ENCODE measurements at places on chromosomes 5 and 9.

GRCh38 chr5:136155761-136156160, 23.1 kb downstream of the SMAD5 start:
- DNase-seq, result no peak

DNA sequence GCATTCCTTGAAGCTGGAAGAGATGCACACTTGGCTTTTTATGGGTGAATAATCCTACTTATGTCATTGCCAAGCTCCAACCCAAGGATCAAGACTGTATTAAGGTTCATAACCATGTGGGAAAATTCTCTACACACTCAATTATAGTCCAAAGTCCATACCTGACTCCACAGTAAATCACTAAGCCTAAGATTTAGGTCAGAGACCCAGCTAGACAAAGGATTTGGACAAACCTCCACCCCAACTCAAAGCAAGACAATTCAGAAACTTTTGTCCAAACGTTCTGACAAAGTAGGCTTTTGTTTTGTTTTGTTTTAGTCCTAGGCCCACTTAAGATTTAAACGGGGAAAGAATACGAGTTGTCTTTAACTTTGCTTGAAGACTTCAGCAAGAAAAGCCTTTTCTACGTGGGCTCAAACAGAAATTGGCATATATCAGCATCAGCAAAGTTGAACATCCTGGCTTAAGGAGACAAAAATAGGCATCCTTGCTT, 1.7 kb downstream of the MEGF9 start:
- no peak for DNase-seq

DNA sequence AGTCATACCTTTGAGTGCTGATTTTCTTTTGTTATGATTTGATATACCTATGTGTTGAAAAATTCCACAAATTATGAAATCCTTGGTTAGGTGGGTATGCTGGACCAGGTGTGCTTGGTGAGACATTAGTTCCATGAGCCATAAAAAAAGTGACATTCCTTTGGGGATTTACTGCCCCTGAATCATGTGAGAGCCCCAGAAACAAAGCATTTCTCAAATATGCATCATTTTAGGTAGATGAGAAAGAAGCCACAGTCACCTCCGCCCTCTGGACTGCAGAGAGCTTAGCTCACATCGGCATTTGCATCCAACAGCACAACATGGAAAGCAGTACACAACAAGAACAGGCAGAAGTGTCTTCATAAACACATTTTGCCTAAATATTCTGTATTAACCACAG, 55.3 kb downstream of the DAP start:
- DNase-seq, result no peak

DNA sequence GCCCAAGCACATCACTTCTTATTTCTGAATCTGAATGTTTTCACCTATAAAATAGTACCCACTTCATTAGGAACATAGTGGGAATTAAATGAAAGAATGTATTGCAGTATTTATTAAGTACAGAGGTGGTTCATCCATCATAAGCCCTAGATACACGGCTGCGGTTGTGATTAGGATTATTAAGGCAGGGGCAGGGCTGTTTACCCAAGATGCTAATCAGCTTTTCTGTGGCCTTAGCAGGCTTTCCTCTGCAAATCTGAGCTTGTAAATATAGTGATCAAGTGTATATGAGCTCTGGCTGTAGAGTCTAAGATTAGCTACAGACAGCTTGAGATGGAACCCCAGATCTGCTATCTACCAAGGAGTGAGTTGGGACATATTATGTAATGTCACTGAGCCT, 124.1 kb upstream of the ADRA1B start:
- no peak for DNase-seq

DNA sequence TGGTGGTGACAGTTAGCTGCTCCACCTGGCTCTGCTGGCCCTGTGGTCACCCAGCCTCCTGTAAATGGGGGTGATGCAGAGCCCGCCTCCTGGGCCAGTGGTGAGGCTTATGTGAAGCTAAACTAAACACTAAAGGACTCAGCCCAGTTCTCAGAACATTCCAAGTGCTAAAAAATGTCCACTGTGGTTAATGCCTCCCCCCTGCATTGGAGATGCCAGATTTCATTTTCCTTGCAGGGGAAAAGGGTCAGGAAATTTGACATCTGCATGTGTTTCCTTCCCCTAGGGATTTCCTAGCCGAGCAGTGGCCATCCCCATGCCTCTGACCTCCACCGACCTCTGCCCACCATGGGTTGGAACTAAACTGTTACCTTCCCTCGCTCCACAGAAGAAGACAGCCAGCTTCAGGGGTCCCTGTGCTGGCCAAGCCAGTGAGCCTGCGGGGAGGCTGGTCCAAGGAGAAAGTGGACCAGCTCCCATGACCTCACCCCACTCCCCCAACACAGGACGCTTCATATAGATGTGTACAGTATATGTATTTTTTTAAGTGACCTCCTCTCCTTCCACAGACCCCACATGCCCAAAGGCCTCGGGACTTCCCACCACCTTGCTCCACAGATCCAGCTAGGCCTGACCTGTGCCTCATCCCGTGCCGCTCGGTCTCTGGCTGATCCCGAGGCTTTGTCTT, 13.0 kb downstream of the CD74 start:
- no peak for DNase-seq

DNA sequence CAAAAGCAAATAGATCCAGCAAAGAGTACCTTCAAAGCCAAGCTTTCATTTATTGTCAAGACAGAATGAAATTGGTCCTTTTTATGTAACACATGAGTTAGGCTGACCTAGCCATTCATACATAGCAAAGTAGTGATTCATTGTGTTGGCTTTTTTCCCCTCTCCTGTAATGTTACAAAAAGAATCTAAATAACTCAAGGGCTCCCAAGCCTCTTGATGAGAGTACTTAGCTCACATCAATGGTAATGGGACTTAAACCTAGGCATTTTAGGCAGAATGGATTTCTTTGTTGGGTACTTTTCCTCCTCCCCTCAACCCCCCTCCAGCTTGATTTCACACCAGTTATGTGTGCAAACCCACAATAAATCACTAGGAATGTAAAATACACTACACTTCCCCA, 123.7 kb downstream of the EBF1 start:
- no peak for DNase-seq

GRCh38 chr5:143499480-143500114, 96.1 kb upstream of the NR3C1 start:
- DNase-seq, result no peak

GRCh38 chr9:93173365-93174051, 10.4 kb upstream of the WNK2 start:
- no peak for DNase-seq

DNA sequence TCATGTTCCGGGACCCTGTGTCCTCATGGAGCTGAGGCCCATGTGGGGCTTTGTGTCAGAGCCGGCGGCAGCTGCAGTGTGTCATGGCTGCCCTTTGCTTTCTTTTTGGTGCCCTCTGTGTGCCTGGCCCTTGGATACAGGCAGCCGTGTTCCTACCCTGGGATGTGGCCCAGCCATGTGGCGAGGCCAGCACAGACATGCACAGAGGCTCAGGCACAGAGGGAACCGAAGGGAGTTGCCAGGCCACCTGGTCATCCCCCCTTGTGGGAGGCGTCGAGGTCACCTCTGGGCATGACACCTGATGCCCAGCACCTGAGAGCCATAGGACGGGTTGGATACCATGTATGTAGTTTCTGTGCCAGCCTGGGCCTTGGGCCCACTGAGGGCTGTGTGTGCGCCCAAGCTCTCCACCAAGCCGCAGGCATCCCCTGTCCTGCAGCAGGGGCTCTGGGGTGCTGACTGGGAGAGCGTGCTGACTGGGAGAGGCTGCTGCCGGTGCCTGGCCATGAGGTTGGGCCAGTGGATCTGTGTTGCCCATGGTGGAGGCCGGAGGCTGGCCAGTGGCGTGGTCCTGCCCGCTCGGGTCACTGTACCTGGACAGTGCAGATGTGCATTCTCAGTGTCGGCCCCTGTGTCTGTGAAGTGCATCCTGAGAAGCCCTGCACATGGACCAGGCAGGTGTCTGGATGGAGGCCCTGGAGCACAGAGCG, 4.8 kb downstream of the NKD2 start:
- DNase-seq, result no peak

DNA sequence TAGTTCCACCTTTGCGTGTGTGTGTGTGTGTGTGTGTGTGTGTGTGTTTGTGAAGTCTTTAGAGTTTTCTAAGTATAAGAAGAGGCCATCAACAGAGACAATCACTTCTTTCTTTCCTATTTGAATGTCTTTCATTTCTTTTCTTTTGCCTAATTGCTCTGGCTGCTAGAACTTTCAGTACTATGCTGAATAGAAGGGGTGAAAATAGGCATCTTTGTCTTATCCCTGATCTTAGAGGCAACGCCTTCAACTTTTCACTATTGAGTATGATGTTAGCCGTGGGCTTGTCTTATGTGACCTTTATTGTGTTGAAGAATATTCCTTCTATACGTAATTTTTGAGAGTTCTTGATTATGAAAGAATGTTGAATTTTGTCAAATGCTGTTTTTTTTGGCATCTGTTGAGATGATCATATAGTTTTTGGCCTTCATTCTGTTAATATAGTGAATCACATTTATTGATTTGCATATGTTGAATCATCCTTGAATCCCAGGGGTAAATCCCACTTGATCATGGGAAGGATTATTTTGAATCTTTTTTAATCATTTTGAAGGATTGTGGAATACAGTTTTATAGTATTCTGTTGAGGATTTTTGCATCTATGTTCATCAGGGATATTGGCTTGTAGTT, 134.8 kb upstream of the CD180 start:
- no peak for DNase-seq

DNA sequence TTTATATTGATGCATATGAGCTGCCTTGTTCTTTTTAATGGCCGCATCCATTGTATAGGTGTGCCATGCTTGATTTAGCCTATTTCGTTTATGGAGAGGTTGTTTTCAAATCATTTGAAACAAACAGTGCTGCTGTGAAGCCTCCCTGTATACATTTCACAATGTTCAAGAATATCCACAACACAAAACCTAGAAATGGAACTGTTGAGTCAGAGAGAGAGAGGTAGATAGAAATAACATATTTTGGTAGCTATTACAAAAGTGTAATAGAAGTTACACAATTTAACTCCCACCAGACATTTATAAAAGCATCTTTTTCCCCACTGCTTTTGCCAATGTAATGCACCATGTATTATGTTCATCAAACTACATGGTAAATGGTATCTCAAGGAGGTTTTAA, 82.0 kb downstream of the FRMD3 start:
- no peak for DNase-seq

GRCh38 chr5:59607138-59607765, 286.3 kb downstream of the PDE4D start:
- no peak for DNase-seq

- DNase-seq, result no peak
These were observed 11.0 kb downstream of the NELFB start for GRCh38 chr9:137266162-137266527.

DNA sequence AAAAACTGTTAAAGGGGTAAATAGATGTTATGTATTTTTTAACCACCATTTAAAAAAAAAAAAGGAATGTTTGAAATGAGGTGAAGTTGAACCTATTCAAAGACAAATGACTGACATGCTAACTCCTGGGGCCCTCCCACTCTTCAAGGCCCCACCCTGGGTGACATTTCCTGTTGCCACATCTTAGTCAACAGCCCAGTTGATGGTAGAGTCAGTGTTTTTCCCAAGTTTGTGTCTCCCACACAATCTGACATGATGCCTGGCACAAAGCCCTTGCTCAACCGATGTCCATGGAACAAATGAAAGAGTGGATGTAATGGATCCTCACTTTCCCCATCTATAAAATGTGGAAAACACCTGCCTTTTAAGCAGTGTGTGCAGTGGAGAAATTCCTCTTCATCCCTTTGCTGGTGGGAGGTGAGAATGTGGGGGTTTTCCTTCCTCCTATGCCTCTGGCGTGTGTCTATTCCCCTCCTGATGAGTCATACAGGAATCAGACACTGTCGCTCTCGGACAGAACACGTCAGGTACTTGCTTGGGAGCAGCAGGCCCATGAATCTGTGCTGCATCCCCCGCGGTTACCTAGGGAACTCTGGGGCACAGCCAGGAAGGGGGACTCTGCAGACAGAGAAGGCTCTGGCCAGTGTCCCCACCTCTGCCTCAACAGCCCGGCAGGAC, 13.7 kb upstream of the ADRA1B start:
- no peak for DNase-seq

DNA sequence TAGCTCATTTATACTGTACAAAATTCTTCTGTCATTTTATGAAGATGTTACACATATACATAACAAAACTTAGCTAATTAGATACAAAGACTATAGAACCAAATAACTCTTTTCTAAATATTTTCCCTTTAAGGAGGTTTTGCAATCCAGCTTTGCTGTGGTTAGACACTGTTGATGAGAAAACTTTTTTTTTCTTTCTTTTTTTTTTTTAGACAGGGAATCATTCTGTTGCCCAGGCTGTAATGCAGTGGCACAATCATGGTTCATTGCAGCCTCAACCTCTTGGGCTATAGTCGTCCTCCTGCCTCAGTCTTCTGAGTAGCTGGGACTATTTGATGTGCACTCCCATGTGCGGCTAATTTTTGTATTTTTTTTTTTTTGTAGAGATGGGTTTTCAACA, 38.5 kb upstream of the CDKN2B start:
- DNase-seq, result no peak

DNA sequence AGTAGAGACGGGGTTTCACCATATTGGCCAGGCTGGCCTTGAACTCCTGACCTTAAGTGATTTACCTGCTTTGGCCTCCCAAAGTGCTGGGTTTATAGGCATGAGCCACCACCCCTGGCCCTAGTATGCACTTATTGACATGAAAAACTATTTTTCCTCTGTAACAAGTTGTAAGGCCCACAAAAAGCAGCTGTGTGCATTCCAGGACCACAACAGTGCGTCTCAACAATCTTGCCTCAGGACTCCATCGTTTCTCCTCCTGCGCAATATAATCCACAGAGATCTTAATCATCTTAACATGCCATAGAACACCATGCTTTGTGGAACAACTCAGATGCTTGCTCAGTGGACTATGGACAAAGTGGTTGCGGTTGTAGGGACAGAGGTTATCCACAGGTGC, 10.2 kb downstream of the OR2V1 start:
- DNase-seq, result no peak

- no peak for DNase-seq
These were observed 190.4 kb downstream of the MTRR start for GRCh38 chr5:8059337-8059736.

GRCh38 chr5:171432583-171433351, 13.3 kb downstream of the FGF18 start:
- no peak for DNase-seq

- no peak for DNase-seq
These were observed 116.0 kb upstream of the HMHB1 start for GRCh38 chr5:143695941-143696340.

- no peak for DNase-seq
These were observed 194.1 kb downstream of the GNA14 start for GRCh38 chr9:77453825-77454647.

DNA sequence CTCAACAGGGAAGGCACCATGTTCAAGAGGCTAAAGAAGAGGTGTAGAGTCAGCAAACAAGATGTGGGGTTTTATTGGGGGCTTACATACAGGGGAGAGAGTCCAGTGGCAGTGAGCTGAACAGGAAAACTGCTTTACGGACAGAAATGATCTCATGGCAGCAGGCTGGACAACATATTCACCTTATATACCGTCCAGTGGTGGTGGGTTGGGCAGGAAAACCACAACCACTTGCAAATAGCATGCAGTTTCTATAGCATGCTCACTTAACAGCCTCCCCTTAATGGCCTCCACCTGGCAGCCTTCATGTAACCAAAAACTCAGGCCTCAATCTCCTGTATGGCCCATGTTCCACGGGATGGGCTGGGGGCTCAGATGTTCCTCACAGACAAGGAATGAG, 5.4 kb downstream of the TNFSF8 start:
- DNase-seq, result no peak

Data from sciatic nerve (tissue), 2 donors.